ENCODE measurements at places on chromosomes 1 and 21.

DNA sequence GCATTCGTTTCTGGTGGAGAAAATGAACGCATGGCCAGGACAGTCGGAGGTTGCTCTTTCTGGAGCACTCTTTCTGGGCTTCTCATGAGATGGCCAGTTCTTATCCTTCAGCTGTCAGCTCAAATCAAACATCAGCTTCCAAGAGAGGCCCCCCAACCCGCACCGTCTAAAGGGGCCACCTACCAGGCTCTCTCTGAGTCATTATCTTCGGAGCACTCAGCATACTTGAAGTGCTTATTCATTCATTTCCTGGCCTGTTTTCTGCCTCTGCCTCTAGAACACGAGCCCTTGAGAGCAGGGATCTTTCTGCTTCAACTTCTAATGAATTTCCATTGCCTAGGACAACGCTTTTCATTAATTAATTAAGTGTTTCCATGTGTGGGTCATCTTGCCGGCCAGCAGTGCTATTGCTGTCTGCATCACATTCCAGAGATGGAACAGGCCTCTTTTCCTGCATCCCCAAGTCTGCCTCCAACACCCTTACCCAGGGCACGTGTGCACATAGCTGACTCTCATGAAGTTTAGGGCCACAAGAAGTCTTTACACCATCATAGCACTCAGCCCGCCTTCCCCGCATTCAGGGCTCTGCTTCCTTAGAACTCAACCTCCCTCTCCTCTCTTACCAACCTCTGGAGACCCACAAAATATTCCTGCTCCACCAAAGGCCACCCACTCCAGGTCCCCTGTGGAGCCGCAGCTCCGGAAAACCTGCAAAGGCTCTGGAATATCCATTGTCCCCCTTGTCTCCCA, 52.1 kb upstream of the LAPTM5 start:
- no peak for DNase-seq

- DNase-seq, result no peak
These were observed 10.4 kb upstream of the ACOT11 start for GRCh38 chr1:54537611-54538010.

DNA sequence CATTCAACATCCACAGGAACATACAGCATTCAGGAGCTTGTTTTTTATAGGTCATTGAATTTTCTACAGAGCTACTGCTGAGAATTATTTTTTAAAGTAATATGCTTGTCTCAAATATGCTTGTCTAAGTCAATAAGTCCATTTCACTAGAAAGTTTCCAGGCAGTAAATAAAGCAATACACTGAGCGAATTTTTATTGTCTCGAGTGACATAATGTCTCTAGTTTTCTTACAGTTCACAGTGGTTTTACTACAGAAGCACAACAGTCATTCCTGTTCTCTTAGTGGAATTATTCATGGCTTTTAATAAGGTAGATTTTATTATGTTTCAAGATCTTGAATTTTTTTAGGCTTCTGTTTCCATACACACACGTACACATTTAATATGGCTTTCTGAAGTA, 83.8 kb downstream of the HS2ST1 start:
- DNase-seq, result no peak

DNA sequence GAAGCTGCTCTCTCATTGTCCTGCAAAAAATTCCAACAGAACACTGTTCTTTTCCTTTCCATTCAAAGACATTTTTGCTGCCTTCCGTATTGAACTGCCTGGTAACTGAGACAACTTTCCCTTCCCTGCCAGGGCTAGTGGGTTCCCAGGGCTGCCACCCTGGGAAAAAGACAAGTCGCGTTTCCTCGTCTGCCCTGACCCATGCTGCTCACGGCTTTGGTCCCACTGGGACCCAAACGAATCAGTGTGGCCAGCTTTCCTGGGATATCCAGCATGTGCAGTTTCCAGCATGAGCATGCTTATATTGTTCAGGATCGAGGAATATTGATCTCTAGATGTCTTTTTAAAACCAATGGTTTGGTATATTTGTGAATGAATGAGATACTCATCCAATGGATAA, 18.2 kb downstream of the SOX13 start:
- no peak for DNase-seq

- no peak for DNase-seq
These were observed 85.7 kb upstream of the CD34 start for GRCh38 chr1:207996636-207997035.

DNA sequence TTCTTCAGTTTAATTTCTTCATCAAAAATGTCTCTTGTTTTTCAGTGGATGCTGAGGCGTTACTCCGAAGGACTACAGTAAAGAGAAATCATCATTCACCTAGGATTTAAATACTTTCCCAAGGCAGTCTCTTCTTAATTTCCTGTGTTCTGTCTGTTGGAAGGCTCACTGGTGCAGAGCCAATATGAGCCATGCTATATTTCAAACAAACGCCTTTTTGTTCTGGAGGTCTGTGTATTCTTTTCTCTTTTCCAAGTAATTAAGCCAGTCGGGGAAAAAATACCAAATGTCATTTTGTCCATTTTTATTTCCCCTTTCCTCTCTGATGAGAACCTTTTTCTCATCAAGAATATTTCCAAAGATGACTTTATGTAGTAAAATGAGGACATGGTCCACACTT, 206.5 kb downstream of the RWDD3 start:
- no peak for DNase-seq

- DNase-seq, result no peak
These were observed 69.8 kb downstream of the PRDM2 start for GRCh38 chr1:13769830-13770229.

DNA sequence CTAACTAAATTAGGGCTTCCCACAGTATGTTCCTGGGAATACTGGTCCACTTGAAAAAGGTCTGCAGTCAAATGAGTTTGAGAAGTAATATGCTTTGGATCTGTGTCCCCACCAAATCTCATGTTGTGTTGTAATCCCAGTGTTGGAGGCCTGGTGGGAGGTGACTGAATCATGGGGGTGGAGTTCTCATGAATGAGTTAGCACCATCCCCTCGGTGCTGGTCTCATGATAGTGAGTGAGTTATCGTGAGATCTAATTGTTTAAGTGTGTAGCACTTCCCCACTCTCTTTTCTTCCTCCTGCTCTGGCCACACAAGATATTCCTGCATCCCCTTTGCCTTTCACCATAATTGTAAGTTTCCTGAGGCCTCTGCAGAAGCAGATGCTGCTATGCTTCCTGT, 16.9 kb upstream of the DMRTB1 start:
- no peak for DNase-seq

- no peak for DNase-seq
These were observed 92.9 kb downstream of the DPYD start for GRCh38 chr1:97827887-97828286.

- DNase-seq, result no peak
These were observed 92.0 kb downstream of the SPAG17 start for GRCh38 chr1:118093017-118093416.

GRCh38 chr1:195791796-195792195, 816.4 kb downstream of the KCNT2 start:
- DNase-seq, result no peak

- DNase-seq, result no peak
These were observed 6.6 kb downstream of the LDLRAD2 start for GRCh38 chr1:21818656-21819055.

DNA sequence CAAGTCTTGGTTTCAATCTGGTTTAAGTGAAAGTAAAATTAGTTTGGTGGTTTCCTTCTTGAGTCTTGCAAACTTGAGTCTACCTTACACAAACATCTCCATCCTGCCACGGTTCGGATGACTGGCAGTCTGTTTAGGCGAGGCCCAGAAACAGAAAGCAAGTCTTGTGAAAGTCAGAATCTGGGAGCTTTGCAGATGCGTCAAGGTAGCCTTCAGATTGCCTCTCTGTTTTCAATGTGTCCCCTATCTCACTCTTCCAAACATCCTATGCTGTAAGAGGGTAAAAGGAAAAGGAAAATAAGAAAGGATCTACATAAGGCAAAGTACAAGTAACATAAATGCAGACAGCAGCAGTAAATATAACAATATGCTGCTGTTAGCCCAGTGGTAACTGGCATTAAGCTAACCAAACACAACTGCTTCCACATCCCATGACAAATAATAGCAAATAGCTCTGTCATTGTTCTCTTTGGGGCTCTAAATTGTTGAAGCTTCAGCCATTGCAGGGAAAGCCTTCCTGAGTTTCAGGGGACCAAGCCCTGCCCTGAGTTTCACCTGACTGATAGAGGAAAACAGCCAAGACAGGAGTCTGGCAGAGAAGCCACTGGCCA, 26.2 kb upstream of the C1orf105 start:
- DNase-seq, result peak; percentile 23

DNA sequence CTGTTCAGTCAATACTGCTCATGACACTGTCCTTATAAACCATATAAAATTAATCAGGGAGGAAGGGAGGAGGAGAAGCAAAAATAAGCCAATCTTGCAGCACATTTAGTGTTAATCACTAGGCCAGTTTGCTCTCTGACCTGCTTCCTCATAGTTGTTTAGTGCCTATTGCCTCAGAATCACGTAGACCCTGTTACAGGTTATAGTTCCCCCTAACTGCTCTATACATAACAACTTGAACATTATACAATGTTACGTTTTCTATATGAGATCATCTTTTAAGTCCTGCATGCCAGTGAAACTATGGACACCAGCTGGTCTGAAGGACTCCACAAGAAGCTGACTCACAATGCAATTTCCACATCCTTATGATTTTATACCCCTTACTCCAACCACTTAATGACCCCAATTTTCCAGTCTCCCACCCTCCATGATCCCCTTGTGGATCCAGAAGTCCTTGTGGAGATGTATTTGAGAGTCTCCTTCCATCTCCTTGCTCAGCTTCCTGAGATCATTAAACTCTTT, 34.9 kb upstream of the TACSTD2 start:
- no peak for DNase-seq

GRCh38 chr1:55069280-55069679, 29.9 kb downstream of the PCSK9 start:
- no peak for DNase-seq

GRCh38 chr1:232834066-232834465, 28.9 kb downstream of the MAP10 start:
- DNase-seq, result no peak

DNA sequence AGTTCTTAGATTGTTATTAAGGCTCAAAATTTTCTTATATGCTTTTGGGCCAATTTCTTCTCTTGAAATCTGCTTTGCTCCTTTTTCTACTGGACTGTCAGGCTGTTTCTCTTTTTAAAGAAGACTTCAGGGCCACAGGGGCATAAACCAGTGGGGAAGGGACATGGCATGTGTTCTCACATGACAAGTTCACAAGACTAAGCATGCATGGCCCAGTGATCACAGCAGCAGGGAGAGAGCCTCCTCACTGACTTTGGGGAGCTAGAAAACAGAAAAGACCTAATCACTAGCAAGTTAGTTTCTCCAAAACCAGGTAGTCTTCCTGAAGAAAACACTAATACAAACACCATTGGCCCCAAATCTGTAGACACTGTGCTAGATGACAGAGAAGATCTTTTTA, 64.8 kb downstream of the RAB3GAP2 start:
- DNase-seq, result no peak

DNA sequence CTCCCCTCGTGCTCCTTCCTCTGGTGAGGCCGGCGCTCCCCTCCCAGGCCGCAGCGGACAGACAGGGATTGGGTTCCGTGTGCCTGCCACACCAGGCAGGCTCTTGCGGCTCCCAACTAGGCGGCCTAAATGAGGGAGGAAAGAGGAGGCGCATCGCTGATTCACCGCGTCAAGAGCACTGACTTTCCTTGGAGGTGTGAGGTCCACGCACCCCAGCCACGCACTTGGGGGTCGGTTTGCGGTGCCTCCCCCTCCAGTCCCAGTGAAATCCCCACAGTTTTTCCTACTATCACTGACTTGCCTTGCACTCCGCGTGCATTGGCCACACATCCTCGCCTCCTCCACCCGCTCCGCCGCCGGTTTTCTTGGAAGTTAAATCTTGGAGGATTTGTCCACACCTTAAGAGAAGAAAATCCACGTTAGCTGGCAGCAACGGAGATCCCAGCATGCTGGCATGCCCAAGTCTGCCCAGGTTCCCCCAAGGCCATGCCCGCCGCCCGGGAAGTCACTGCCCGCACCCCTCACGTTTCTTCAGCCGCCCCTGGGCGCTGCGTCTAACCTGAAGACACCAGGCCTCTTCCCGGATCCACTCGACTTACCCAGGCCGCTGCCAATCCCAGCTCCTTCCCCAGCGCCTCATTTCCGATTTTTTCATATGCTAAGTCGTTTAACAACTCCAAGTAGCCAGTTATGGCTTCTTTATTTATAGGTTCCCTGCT, 1.1 kb upstream of the FOXD3 start:
- DNase-seq, result no peak

DNA sequence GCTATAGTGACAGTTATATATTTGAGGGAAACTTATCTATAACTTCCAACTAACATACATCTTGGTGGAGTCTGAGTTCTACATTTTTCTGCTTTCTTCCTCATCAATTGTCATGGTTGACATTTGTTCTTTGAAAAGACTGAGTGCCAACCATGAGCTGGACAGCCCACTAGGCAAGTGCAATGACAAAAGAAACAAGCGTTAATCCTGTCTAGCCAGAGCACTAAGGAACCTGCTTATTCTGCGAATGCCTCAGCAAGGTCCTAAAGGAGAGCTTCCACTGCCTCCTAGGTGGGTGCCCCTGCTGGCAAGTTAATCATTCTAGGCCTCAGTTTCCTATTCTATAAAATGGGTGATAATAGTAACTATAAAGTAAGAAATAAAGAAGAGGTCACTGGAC, 44.8 kb downstream of the IRF2BP2 start:
- no peak for DNase-seq

DNA sequence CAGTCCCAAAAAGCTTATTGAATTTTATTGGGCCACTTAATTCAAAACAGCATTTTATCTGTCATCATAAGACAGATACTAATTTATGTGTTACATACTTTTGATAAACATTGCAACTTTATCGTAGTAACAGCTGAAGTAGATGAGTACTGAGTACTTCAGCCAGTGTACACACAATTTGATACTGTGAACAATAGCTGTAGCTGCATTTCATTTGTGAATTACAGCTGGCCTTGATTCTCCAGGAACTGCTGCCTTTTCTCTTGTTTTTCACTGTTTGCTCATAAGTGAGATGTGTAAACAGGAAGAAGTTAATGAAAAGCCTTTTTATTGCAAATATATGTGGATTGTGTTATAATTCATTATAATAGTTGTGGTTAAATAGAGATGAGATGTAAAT, 10.2 kb downstream of the UAP1 start:
- DNase-seq, result no peak

GRCh38 chr1:20324704-20325406, 34.2 kb downstream of the VWA5B1 start:
- DNase-seq, result no peak

DNA sequence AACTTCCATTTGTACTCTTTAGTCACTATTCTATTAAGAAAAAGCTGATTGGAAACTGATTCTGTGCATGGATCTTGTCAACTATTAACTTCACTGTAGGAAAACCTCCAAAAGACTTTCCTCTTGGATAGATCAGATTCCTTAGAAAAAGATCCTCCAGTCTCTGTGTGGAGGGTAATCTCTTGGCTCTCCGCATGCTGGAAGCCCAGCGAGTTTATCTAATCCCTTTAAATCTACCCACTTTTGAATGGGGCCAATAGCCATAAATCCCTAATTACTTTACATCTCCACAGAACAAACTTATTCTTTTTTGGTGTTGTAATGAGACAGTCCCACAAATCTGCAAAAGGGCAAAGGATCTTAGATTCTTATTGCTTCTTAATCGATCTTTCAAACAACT, 1206.4 kb upstream of the ADGRL4 start:
- no peak for DNase-seq

GRCh38 chr1:168096296-168097165, 40.2 kb downstream of the GPR161 start:
- DNase-seq, result no peak
